Left colon (tissue), 2 donors: ENCODE measurements at places on chromosomes 3 and 15. TPM values are rescaled to one million over a fixed set of nuclear protein-coding genes. Genes with fewer than 3 reads are reported as not detected.

DNA sequence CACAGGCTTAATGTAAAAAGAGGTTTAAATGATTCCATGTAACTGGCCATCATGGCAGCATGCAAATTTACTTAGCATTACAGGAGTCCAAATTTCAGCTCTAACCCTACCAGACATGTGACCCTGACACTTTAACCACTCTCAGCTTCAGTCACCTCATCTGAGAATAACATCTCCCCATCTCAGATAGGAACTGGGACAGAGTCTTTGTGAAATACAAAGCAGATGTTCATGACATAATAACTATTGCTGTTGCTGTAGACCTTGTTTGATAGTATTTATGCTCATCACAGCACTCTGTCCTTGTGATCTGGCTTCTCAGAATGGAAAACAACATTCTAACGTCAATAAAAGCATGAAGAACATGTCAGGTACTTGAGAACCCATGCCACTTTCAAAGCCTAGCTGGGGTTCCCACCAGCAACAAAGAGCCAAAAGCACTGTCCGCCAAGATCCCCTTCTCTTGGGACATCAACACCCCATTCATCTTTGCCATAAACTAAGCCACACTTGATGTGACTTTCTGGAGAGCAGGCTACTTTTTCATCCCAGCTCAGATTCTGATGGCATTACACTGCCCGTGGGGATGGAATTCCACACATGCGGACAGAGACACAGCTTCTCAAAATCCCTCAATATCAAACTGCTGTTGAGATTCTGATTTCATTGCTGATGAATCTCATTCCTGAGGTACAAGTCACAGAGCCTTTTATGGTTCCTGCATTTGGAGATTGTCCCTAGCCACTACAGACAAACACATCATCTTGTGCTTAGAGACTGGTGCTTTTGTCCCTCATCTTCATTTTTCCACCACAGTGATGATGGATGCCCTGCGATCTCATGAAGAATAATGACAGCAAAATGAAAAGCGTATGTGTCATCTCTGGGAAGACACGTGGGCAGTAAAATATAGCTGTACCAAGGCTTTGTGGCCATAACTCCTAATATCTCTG, 202.7 kb downstream of the TNIK start:
- DNase-seq = no peak

DNA sequence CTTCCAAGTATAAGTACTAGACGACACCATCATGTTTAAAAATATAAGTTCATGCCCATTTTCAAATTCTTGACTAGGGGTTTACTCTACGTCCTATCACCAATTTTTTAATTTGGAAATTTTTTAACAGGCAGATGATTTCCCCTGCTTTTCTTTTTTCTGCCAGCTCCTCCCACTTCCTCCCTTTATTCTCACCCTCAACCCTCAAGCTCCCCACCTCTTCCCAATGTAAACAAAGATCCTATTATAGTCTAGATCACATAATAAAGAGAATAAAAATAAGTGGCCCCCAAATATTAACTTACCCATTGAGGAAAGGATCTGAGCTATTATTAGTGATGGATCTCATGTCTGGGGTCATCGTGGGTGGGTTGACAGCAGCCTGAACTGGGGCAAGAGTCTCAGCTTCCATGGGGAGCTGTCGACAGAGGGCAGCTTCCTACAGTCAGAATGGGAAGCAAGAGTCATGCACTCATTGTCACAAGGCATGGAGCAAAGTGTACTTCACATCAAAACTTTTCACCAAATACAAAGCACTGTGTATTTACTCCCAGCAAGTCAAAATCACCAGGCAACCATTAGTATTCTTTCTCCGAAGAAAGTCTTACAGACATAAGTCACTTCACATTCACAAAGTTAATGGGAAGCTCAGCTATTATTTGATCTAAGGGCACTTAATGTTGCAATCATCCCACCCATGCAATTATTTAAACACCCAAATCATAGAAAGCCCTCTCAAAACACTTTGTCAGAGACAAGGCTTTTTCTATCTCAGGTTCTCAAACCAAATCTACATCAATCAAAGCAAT, 53.2 kb downstream of the TM4SF4 start:
- DNase-seq = no peak

DNA sequence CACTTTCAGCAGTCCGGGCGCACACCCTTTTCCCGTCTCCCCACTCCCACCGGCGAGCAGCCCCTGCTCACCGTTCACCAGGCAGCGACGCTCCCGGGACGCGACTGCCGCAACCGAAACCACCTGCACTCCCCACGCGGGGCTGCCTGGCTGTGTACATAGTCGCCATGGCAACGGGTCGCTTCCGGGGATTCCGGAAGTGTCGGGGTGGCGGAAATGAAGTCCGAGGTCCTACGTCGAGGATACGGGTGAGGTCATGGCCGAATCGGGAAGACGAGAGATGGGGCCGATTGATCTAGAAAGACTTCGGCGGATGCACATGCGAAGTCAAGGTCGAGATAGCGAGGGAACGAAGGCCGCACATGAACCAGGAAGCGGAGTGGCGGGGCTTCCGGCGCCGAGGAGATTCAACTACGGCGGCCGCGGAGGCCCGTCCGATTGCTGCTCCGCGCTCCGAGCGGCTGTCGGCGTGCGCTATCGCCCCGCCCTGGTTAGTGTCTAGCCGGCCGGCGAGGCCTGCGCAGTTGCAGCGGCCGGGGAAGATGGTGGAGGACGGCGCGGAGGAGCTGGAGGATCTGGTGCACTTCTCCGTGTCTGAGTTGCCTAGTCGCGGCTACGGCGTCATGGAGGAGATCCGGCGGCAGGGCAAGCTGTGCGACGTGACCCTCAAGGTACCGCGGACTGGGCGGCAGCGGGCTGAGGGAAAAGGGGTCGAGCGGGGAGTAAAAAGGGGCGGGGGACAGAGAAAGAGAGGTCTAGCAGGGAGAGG, at the start of the genes KIF9 and KLHL18:
KIF9 (minus strand) TSS at position 376 of the 769 bp plus-strand sequence. CDS start 5,425 bp downstream, outside the sequence.
KLHL18 (plus strand) TSS at position 521 of the 769 bp plus-strand sequence; CDS start at position 543, 22 bp downstream.
- peak; percentile 96 for DNase-seq

- no peak for DNase-seq
Observed at GRCh38 chr15:72472992-72473610, 1.0 kb upstream of the ARIH1 start.

GRCh38 chr3:32596909-32597369, 26.3 kb upstream of the DYNC1LI1 start:
- no peak for DNase-seq

- DNase-seq = no peak
Observed at GRCh38 chr15:80561500-80561899, 133.6 kb upstream of the ABHD17C start.

DNA sequence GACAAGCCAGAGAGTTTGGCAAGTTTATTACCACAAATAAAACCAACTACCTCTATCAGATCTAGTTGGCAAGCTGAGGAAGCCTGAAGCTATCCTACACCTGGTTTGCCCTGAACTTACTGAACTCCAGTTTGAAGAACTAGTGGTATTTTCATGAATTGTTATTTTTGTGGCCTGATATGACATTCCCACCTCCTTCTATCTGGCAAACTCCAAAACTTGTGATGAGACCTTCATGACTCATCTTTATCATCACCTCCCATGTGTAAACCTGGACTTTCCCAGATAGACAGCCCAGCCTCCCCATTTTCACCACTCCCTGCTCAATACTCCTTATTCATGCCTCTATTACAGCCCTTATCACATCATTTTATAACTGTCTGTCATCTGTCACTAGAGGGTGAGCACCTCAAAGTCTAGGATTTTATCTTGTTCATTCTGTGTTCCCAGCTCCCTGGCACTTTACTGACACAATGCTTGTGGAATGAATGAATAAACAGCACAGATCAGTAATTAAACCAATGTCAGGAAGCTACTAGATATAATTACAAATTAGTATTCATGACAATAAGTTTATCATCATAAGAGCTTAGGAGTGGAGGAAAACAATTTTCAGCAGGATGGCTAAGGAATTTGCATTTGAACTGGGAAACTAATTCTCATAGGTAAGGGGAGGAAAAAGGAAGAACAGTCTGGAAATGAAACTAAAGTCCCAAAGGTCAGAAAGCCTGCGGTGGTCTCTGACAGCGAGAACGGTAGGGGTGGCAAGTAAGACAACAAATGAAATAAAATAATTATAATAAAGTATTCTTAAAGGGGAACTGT, 13.2 kb upstream of the TRANK1 start:
- DNase-seq = no peak

DNA sequence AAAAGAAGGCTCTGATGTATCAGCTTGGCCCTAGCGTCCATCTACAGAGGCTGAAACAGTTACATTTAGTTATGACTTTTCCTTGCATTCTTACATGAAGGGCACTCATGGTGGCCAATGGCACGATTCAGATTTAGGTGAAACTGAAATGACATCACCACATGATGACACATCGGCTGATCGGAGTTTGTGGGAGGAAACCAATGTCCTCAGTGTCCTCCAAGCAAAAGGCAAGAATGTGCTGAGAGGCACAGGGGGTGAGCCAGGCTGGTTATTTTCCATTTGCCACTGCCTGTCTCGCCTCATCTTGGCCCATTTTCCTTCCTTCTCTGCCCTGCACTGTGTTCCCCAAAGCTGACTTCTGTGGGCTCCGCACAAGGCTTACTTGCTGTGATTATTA, 34.4 kb downstream of the TARS3 start:
- DNase-seq = no peak

- DNase-seq = no peak
Observed at GRCh38 chr3:131348911-131349310, 32.7 kb upstream of the NUDT16 start.

GOLGA8T gene
- total RNA-seq = 0.15 TPM
